ENCODE measurements at places on chromosomes 16 and 17.

- DNase-seq: no peak
Measured at GRCh38 chr17:47810200-47810821, 11.3 kb downstream of the OSBPL7 start.

GRCh38 chr16:3520841-3521240 lies 20.0 kb downstream of the CLUAP1 start:
- DNase-seq: no peak

DNA sequence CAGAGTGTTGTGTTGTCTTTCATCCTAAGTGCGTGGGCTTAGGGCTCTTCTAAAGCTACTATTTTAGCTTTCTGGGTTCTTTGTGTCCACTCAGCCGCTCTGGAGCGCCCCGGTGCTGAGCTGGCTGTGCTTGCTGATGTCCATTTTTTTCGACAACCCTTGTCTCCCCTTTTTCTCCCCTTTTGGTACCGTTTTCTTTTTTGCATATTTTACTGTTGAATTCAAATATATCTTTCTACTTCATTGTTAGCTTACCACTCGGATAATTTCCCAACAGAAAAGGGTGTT lies 1.2 kb downstream of the SRRM2 start:
- peak; percentile 21 for DNase-seq

- no peak for DNase-seq
Measured at GRCh38 chr17:82930924-82931698, 91.3 kb upstream of the ZNF750 start.

DNA sequence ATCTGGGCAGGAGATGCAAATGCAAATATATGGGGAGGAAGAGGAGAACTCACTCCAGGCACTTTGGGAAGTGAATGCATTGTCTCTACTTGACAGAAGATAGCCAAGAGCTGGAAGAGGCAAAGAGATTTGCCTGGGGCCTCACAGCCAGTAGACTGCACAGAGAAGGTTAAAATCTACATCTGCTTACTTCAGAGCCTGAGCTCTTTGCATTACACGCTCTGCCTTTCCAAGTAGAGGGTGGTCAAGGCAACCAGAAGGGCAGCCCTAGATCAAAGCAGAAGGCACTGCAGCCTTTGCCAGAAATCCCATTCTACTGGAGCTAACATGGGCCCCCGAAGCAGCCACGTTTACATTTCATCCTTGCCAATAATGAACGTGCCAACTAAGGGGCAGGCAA lies 407.2 kb upstream of the CCL2 start:
- no peak for DNase-seq

DNA sequence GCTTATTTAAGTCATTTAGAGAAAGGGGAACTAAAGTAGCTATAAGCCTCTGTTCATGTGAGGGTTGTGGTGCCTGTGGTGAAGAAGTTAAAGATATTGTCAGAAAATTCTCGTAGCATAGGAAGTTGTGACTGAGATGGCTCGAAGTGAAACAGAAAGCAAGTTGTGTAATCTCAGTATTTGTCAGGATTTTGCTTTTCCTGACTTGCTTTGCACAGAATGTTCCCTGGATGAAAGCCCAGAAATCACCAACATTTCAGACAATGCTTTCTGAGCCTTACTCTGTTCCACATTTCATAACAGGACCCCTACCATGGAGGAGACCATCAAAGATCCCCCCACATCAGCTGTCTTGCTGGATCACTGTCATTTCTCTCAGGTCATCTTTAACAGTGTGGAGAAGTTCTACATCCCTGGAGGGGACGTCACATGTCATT lies 10.6 kb downstream of the CALCOCO2 start:
- peak; percentile 26 for DNase-seq

- DNase-seq: peak; percentile 36
Measured at GRCh38 chr16:6081320-6081976, 983.9 kb upstream of the EEF2KMT start.

DNA sequence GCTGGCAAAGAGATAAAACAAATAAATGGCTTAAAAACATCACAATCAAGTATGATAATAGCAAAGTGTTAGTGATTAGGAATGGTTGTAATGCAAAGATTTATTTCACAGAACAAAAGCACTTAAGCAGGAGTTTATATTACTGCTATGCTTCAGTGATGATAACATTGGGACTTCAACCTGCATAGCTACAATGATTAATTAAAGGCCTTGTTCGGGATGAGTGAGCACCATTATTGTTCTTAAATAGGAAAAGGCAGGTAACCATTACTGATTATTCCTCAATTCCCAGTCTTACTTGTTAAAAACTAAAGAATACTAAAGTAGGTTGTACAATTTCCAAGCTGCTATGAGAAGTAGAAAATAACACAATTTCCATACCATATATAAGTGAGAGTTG lies 1247.5 kb upstream of the CDH8 start:
- no peak for DNase-seq

- DNase-seq: no peak
Measured at GRCh38 chr17:46182961-46183360, 10.3 kb downstream of the KANSL1 start.

GRCh38 chr16:76862901-76863300 lies 328.1 kb upstream of the MON1B start:
- no peak for DNase-seq

GRCh38 chr17:64016231-64016784 lies 4.1 kb downstream of the ICAM2 start:
- peak; percentile 49 for DNase-seq

- DNase-seq: no peak
Measured at GRCh38 chr17:40028595-40028994, 13.4 kb downstream of the CSF3 start.

DNA sequence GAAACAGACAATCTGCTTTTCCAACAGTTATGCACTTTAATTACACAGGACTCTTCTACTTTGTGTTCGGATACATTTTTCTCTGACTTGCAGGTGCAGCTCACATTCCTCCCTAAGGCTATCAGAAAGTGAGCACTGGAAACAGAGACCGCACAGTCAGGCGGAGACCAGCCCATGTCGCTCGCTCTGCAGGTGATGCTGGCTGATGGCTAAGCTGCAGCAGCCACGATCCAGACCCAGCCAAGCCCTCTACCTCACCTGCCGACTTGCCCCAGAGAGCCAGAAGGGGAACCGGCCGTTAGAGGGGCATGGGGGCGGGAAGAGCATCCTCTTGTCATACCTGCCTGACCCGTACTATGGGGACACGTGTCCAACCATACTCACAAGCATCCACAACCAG lies 33.8 kb downstream of the MAP1LC3B start:
- no peak for DNase-seq

DNA sequence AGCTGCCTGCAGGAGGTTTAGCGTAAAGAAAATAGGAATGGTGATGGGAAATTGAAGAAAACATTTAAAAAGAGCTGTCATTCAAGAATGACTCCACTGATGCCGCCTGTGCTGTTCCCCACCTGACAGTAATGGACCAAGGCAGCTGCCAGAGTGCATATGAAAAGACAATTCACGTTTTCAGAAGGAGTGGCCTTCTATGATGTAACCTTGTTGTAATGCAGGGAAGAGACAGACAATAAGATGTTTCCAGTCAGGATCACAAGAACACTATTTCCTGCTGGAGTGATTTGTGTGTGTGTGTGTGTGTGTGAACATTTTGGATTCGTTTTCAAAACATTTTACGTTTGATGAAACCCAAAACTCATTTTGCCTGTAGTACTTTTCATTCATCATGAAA lies 203.7 kb downstream of the LGALS9B start:
- no peak for DNase-seq

- DNase-seq: no peak
Measured at GRCh38 chr17:48613862-48614694, 1.0 kb downstream of the HOXB8 start.

DNA sequence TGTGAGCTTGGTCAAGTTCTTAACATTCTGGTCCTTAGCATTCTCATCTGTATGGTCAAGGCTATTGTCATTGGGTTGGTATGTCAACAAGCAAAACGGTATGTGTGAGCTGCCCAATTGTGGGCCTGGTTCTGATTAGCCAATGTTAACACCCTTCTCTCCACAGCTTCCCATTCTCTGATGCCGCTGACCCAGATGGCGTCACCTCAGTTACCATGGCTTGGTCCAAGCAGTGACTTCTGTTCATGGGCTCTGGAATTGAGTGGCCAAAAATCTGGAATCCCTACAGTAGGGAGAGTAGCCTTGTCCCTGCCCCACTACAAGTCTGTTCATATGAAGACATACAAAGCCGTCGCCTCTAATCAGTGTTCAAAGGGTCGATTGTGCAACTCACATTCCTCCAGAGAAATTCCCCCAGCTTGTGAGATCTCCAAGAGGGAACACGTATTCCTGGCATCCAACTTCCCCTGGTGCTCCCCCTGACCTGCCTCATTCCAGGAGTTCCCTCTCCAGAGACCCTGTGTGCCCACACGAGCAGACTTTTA lies 15.8 kb downstream of the TMEM98 start:
- no peak for DNase-seq

- DNase-seq: no peak
Measured at GRCh38 chr17:3740611-3741073, 16.9 kb downstream of the HASPIN start.

GRCh38 chr17:82188001-82188961 lies 24.4 kb downstream of the CCDC57 start:
- DNase-seq: no peak

DNA sequence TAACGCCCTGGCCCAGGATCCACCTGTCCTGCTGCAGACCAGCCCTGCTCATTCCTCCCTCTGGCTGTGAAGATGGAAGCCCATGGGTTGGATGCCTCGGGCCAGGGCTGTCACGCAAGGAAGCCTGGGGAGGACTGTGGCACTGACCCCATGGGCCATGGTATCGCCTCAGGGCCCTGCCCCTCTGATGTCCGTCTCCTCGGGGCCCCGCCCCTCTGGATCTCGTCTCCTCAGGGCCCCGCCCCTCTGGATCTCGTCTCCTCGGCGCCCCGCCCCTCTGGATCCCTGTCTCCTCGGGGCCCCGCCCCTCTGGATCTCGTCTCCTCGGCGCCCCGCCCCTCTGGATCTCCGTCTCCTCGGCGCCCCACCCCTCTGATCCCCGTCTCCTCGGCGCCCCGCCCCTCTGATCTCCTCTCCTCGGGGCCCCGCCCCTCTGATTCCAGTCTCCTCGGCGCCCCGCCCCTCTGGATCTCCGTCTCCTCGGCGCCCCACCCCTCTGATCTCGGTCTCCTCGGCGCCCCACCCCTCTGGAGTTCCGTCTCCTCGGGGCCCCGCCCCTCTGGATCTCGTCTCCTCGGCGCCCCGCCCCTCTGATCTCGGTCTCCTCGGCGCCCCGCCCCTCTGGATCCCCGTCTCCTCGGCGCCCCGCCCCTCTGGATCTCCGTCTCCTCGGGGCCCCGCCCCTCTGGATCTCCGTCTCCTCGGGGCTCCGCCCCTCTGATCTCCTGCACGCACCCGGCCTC lies 24.0 kb downstream of the METRNL start:
- DNase-seq: peak; percentile 30

DNA sequence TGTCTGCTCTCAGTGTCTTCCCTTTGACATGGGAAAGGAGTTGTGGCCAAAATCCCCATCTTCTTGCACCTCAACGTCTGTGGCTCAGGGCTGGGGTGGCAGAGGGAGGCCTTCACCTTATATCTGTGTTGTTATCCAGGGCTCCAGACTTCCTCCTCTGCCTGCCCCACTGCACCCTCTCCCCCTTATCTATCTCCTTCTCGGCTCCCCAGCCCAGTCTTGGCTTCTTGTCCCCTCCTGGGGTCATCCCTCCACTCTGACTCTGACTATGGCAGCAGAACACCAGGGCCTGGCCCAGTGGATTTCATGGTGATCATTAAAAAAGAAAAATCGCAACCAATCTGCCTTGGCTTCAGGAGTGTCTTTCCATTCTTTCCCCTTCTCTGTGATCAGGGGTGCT lies 918 bp upstream of the MRM1 start:
- DNase-seq: no peak

DNA sequence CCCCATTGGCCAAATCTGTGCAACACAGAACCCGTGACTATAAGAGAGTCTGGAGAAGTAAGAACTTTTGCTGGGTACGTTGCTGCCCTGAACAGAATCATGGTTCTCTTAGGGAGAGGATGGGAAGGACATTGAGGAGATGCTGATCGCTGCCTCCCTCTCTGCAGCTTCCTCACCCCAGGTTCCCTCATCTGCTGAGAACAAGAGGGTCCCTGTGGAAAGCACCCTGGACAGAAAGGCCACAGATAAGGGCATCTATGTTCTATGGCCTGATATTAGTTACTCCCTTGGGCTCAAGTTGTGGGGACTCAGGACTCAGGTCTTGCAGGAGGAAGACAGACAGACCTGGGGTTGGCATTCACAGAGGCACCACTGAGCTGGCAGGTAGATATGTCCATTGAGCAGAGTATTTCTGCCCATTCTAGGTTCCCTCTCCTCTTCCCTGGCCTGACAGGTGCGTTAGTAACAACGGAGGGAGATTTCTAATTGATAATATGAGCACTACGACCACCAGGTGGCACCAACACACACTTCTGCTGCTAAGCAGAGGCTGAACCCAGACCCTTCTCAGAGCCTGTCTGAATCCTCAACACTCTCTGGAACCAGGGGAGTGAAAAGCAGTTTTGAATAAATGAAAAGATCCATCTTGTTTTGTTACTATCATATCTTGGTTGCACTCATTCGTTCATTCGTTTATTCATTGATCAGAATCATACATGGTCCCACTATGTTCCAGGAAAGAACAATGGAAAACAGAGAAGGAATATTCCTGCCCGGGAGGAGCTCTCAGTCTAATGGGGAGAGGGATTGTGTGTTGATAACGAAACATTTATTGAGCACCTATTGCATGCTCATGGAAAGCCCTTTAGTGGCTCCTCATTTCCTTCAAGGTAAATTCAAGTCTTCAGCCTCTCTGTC lies 56.4 kb downstream of the SLC6A2 start:
- DNase-seq: peak; percentile 63

GRCh38 chr16:751152-752006 lies 9.2 kb upstream of the MSLN start:
- no peak for DNase-seq

DNA sequence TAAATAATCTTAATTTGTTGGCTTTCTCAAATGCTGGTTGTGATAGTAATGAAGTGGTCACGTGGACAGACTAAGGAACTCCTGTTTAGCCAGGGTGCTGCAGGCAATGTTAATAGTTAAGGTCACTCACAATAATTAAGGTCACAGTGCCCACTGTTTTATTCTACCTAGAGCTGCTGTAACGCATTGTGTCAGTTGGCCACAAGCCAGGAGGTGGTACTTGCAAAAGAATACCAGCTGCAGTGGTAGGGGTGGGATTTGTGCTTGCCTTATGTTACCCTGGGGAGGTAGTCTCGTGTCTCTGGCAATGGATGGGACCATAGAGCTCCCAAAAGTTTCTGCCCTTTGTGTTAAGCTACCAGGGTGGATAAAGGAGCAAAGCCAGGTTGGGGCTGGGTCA lies 969.1 kb upstream of the CDH8 start:
- no peak for DNase-seq

- DNase-seq: peak; percentile 81
Measured at GRCh38 chr17:8120520-8121406, 2.4 kb upstream of the ALOXE3 start.

GRCh38 chr17:42980274-42980765 lies at the start of gene RUNDC1:
TSS of gene RUNDC1 (plus strand) at chr17:42980565. CDS start at chr17:42980577, 12 bp downstream.
- peak; percentile 94 for DNase-seq

- DNase-seq: no peak
Measured at GRCh38 chr16:50677351-50677750, 3.8 kb downstream of the SNX20 start.

GRCh38 chr16:50257876-50258275 lies 8.5 kb upstream of the ADCY7 start:
- DNase-seq: no peak

GRCh38 chr16:77899416-77899815 lies 111.1 kb downstream of the VAT1L start:
- DNase-seq: no peak

GRCh38 chr17:38735161-38735997 lies 5.2 kb downstream of the CISD3 start:
- peak; percentile 67 for DNase-seq

- no peak for DNase-seq
Measured at GRCh38 chr17:14866266-14866665, 398.9 kb downstream of the PMP22 start.

GRCh38 chr17:56752263-56752836 lies 81.4 kb downstream of the C17orf67 start:
- no peak for DNase-seq

All from OCI-LY7 (cell line).